Activated CD4-positive, alpha-beta T cell treated with anti-CD3 and anti-CD28 coated beads, Interleukin-2, amount 50 U/mL, for 1 hour (primary cell): ENCODE measurements at places on chromosomes 4 and X.

DNA sequence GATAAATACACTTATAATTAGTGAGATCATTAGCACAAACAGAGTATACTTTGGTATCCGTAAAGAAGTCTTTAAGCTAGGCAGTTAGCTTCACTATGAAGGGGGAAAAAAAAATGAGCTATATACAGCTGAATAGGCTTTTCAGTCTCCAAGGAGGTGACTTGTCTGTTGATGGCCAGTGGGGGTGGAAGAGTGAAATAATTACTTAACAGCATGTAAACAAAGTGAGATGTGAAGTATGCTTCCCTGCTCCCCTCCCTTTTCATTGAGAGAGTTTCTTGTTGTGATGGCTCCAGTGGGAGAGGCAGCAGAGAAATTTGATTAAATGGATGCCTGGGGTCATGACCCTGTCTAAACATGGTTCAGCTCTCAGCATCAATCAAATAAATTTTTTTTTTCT lies 180.9 kb downstream of the DACH2 start:
- no peak for DNase-seq

- DNase-seq = peak; percentile 25
Observed at GRCh38 chr4:89316931-89317366, 9.3 kb upstream of the GPRIN3 start.

DNA sequence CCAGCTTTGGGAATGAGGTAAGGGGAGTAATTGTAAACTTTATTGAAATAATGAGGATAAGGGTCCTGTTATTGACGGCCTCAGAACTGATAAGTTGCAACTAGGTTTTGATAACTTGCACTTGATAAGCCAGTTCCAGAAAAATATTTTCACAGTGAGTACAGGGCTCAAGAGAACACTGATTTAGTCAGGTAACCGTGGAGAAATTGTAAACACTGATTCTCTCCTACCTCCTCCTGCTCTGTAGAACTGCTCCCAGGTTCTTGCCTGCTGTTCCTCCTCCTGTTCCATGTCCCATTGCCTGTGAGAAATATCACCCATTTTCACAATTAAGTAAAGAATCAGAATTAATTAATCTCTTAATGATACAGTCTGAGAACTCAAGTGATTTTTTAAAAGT lies 55.0 kb upstream of the CXXC4 start:
- DNase-seq = no peak

GRCh38 chrX:68146054-68146453 lies 287.2 kb downstream of the OPHN1 start:
- DNase-seq = no peak

DNA sequence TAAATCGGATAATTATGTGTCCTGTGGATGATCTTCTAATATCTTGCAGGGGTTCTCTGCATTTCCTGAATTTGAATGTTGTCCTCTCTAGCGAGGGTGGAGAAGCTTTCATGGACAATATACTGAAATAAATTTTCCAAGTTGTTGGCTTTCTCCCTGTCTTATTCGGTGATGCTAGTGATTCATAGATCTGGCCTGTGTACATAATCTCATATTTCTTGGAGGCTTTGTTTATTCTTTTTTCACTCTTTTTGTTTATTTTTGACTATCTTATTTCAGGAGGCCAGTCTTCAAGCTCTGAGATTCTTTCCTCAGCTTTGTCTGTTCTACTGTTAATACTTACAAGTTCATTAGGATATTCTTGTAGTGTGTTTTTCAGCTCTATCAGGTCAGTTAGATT lies 20.7 kb upstream of the CLGN start:
- DNase-seq = no peak

- no peak for DNase-seq
Observed at GRCh38 chr4:136864604-136865185, 667.6 kb downstream of the PCDH18 start.

DNA sequence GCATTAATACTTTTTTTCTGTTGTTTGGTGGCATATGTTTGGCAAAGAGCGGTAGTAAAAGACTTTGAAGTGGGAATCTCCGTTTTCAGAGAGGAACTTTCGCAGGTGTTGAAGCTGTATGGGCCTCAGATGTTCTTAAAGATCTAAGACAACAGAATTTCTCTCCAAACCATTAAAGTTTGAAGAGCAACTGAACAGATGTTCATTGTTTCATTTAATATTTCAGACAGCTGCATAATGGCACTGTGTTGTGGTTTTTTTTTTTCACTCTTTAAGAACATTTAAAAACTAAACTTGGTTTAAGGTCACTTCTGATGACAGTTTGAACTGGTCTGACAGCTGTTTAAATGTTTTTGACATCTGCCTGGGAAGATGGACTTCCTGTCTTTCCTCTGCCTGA lies 882.7 kb upstream of the PCDH10 start:
- DNase-seq = no peak

GRCh38 chr4:149264093-149264733 lies 551.4 kb downstream of the IQCM start:
- no peak for DNase-seq

DNA sequence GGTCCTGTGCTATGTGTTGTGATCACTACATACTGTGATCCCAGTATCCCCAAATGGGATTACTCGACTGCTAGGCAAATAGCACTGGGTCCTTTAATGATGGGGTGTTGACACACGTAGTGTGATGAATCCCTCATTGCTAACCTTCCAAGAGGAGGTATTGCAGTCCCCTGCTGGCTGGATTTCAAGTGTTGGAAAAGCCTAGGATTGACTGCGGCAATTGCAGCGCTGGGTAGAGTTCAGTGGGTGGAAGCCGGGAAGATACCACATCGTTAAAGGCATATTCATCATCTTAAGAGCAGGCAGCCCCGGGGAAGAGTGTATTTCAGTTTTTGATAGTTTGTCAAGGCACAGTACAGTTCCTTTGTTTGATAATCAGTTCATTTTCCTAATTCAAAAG lies 159.9 kb downstream of the TRIML1 start:
- DNase-seq = no peak

GRCh38 chr4:19829101-19829500 lies 422.6 kb upstream of the SLIT2 start:
- no peak for DNase-seq

GRCh38 chr4:68962868-68963267 lies 11.3 kb upstream of the UGT2A3 start:
- no peak for DNase-seq

DNA sequence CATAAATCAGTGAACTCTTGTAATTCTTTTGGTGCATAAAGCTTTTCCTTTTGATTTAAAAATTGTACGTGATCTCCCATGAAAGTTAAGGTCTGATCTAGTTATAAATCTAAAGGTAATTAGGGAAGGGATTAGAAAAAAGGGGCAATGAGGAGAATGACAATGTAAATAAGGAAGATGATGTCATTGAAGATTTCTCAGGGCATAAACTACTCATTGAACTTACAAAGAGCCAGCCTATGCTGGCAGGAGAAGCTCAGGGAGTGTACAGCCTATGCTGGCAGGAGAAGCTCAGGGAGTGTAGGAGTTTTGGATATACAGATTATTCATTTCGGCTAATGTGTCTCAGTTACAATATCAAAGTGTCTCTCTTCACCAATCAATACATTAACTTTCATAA lies 1533.5 kb upstream of the ADGRL3 start:
- DNase-seq = no peak
